MCF 10A (cell line): ENCODE measurements at places on chromosomes 6 and 20. TPM values are rescaled to one million over a fixed set of nuclear protein-coding genes. Genes with fewer than 3 reads are reported as not detected.

The RAB32 gene
- total RNA-seq = 39.7 and 73.6 TPM in 2 replicates

The BFSP1 gene
- total RNA-seq = 3.5 and 3.9 TPM in 2 replicates

The LRRC1 gene
- total RNA-seq = 16.0 and 18.6 TPM in 2 replicates

The KCNS1 gene
- not detected in 2 replicates for total RNA-seq

The SPAG4 gene
- total RNA-seq = 0.96 and 1.6 TPM in 2 replicates

The MOXD1 gene
- 0.09 TPM in 1 of 2 replicates, not detected in the other for total RNA-seq

- peak; percentile 78 for DNase-seq
These were observed 17.2 kb upstream of the ADGRF1 start for GRCh38 chr6:47059216-47059885.

- DNase-seq = no peak
These were observed 912 bp upstream of the DIDO1 start for GRCh38 chr20:62927128-62927705.

- peak; percentile 58 for DNase-seq
These were observed 771 bp downstream of the ARFRP1 start for GRCh38 chr20:63706852-63707557.

DNA sequence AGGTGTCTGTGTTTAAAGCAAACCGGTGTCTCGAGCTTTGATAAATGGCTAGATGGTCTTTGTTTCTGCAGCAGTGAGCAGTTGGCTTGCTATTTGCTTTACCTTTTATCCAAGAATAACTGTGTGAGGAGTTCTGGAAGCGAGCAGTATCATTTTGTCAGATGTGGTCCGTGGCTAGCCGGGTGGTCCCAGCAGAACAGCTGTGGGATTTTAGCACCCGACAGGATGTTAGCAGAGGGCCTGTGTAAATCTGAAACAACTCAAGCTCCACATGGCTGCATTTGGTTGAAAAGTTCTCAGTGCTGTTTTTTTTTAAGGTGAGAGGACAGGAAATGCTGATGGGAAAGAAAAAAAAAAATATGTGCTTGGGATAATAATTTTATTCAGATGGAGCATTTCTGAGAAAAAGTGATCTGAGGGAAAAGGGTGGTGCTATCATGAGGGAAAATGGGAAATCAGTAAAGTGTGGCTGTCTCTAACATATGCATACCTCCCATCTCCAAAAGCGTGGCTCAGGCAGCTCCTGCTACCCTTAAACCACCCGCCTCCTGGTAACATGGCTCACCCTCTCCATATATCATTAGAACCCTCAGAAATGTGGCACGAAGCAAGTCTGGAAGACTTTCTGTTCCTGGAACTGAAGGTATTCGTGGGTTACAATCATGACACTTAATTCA lies 215.4 kb downstream of the TSHZ2 start:
- DNase-seq = no peak

- DNase-seq = no peak
These were observed 32.2 kb downstream of the KIF25 start for GRCh38 chr6:168029459-168030217.

DNA sequence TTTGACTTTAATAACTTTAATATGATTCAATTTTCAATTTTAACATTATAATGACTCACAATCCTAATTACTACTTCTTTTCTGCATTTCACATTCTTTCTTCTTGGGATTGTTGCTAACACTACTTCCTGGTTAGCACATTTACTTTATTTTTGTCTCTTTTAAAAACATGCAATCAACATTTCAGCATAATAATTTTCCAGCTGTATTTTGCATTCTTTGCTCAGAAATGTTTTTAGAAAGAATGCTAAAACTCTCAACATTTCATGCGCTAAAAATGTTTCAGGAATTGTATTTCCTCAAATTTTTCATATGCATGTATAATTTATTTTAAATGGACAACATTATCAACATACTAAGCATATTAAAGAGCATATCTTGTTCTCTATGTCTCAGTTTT lies 1302.1 kb upstream of the GJE1 start:
- DNase-seq = no peak

- DNase-seq = peak; percentile 76
These were observed 44.2 kb upstream of the ESR1 start for GRCh38 chr6:151763303-151763702.

DNA sequence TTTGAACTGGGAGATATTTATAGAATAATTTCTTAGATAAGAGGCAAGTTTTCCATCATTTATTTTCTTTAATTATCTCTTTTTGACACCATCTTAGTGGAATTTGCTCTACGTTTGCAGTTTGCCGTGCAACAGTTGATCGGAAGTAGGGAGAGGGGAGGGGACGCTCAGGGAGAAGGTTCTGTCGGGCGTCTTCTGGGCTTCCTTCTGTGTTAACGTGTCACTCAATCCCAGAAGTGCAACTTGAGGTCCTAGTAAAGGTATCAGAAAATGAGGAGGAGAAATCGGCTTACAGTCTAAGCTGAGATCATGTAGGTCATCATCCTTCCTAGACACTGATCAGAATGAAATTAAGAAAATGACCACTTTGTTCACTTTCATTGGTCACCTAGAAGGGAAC lies 149.0 kb upstream of the SNX9 start:
- DNase-seq = no peak

DNA sequence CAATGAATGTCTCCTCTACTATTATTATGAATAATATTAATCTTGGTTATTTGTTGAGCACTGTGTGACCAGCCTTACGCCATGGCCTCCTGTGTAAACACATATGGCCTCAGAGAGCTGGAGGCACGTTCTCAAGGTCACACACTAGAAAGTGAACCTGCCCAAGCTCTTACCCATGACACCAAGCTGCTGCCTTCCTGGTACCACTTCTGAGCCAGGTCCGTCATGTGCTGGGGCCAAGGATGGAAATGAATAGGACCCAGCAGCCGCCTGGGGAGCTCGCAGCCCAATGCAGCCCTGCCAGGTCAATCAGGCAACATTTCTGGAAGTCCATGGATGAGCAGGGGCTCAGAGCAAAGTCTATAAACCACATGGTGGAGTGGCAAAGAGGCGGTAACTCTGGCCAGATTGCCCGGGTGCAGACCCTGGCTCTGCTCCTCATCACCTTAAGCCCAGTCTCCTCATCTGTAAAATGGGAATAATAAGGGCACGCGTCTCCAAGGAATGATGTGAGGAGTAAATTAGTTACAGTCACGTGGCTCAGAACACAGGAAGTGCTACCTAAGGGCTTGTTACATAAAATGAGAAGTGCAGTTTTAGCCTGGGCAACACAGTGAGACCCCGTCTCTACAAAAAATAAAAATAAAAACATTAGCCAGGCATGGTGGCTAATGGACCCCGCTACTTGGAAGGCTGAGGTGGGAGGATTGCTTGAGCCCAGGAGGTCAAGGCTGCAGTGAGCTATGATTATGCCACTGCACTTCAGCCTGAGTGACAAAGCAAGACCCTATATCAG lies 61.5 kb downstream of the JPH2 start:
- no peak for DNase-seq

DNA sequence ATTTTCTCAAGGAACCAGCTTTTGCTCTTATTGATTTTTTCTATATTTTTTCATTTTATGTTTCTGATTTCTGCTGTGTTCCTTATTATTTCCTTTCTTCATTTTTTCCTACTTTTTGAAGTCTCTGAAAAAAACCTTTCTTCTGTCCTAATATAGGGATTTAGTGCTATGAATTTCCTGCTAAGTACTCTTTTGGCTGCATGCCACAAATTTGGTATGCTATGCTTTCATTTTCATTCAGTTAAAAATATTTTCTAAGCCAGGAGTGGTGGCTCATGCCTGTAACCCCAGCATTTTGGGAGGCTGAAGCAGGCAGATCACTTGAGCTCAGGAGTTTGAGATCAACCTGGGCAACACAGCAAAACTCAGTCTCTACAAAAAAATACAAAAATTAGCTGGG lies 30.6 kb downstream of the SIRPD start:
- DNase-seq = no peak

DNA sequence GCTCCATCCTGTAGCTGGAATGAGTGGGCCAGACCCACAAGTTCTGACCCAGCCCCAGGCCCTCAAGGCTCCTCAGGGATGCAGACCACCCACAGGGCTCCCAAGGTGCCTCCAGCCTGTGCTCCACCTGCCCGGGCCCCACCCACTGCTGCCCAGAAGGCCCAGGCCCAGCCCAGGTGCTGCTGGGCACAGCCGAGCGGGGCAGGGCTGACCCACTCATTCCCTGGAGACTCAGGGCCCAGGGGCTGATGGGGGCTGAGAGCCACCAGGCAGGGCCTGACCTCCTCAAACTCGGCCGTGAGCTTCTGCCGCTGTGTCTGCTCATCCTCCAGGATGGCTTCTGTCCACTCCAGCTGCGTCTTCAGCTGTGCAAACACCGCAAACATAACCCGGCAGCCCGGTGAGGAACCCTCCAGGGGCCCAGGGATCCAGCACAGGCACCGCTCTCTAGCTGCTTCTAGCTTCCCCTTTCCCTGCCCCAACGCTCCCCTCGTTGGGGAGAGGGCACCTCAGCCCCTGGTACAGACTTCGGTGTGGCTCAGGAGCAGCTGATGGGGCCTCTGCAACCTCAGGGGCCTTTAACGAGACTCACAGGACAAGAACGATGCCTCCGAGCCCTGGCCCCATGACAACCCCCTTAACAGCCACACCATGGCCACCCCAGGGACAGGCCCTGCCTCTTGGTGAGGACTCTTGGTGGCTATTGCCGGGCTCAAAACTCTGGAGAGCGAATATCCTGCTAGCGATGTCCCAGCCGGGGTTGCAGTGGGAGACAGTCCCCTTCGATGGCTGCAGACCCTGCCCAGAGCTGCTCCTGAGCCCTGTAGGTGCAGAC lies 46.0 kb downstream of the DSTN start:
- DNase-seq = no peak

DNA sequence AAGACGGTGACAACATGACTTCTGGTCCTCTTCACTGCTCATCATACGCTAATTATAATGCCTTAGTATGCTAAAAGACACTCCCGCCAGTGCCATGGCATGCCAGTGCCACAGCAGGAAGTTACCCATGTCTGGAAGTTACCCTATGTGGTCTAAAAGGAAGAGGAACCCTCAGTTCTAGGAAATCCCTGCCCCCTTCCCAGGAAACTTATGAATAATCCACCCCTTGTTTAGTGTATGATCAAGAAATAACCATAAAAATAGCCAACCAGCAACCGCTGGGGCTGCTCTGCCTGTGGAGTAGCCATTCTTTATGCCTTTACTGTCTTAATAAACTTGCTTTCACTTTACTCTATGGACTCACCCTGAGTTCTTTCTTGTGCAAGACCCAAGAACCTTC lies 15.8 kb upstream of the SERPINB9 start:
- no peak for DNase-seq

DNA sequence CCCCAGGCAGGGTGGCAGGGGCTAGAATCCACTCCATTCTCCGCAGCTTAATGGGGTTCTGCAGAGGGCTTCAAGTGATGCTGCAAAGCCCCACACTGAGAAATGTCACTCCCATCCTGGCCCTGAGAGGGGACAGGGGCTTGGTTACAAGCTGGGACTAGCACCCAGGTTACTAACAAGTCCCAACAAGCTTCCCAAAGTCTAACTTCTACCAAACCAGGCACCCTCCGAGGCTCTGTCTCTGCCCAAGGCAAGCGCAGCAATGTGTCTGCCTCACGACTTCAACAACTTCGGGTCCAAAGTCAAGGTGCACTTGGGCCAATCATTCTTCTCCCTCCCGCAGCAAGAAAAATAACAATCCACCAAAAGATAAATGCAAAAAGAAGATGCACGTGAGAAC lies 45.6 kb downstream of the NFATC2 start:
- no peak for DNase-seq

- no peak for DNase-seq
These were observed 466.6 kb upstream of the EYS start for GRCh38 chr6:66173587-66173986.

- peak; percentile 79 for DNase-seq
These were observed 215.0 kb upstream of the PLCB4 start for GRCh38 chr20:8853805-8854338.

DNA sequence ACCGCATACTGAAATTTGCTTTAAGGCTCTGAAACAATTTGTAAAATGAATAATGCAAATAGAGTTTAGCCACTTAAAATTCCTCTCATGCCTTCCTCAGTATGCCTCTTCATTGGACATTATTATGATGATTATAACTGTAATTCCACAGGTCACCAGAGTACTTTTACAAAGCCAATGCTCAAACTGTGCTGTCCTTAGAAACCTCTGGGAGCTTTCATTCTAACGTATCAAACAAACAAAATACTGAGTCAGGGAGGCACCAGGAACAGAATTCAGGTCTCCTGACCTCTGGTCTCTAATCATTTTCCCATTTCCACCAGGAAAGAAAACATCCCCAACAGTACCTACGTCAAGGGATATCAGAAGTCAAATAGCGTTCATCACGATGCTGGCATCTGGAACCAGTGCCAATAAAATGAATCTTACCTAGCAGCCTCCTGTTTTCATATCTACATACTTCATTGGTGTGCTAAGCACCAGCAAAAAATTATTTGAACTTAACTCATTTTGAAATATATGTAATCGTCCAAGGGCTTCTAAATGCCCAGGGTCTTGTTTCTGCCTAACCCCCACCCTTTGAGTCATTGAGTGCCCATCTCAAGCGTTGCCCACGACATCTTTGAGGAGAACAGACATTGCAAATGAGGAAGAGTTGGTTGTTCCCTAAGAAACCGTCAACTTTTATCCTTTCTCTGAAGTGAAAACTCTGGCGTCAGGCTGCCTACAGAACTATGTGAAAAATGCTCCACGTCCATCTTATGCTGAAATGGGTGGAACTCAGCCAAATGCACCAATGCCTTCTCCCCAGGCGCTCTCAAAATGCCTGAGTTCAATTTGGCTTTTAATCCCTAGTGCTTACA lies 37.9 kb downstream of the NEDD9 start:
- DNase-seq = no peak

DNA sequence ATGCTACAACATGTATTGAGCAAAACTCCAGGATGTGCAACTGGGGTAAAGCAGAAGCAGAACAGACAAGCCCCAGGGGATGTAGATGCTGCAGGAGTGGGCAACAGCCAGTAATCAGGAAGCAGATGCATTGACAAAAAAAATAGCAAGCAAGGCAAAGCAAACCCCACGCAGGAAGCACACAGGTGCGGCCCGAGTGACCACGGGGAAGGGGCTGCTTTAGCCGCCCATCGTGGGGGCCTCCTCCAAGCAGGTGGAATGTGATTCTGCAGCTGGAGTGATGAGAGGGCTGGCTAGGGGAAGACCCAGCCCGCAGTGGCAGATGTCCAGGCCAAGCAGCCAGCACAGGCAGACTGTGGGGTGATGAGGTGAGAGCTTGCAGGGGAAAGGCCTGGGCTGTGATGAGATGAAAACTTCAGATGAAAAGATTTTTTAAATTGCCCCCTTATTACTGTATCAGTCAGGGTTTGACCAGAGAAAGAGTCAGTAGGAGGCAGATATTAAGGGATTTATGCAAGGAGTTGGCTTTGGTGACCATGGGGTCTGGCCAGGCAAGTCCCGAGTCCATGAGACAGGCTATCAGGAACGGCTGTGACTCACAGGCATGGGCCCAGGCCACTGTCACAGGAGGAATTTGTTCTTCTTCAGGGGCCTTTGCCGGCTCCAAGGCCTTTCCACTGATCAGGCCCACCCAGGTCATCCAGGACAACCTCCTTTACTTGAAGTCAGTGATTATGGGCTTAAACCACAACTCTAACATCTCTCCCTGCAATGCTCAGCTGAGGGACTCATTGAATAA lies 207.6 kb downstream of the ANKRD60 start:
- DNase-seq = no peak

GRCh38 chr6:19142275-19142674 lies 694.9 kb upstream of the ID4 start:
- no peak for DNase-seq

- no peak for DNase-seq
These were observed 645.2 kb downstream of the KIF16B start for GRCh38 chr20:15927893-15928650.

GRCh38 chr6:132087391-132087790 lies 136.2 kb upstream of the CCN2 start:
- DNase-seq = no peak
